Nucleus accumbens (tissue), 56 donors: ENCODE measurements at places on chromosomes 11 and 22.

DNA sequence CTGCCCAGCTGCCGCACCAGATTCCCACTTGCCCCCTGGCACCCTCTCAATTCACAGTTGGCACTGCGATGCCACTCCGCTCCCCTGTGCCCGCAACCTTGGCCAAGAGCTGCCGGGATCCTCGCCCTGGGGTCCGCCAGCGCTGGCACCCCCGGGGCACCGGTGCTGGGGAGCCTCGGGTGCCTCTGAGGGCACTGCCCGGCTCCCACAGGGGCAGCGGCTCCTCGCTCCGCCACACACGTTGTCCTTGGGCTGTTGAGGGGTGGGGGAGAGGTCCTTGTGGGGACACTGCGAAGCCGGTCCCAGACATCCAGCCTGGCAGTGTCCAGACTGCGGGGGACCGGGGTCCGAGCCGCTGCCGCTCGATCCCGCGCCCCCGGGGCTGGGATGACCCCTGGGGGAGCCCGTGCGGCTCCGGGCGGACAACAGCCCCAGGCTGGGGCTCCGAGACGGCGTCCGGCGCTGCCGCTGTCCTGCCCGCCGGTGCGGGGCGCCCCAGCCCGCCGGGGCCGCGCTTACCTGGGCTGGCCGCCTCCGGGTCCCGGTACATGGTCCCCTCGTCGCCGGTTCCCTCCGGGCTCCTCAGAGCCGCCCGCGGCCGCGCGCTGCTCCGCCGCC, 496 bp downstream of the SYT7 start:
- no peak for DNase-seq

- no peak for DNase-seq
Observed at GRCh38 chr11:72446929-72447769, 12.8 kb upstream of the CLPB start.

DNA sequence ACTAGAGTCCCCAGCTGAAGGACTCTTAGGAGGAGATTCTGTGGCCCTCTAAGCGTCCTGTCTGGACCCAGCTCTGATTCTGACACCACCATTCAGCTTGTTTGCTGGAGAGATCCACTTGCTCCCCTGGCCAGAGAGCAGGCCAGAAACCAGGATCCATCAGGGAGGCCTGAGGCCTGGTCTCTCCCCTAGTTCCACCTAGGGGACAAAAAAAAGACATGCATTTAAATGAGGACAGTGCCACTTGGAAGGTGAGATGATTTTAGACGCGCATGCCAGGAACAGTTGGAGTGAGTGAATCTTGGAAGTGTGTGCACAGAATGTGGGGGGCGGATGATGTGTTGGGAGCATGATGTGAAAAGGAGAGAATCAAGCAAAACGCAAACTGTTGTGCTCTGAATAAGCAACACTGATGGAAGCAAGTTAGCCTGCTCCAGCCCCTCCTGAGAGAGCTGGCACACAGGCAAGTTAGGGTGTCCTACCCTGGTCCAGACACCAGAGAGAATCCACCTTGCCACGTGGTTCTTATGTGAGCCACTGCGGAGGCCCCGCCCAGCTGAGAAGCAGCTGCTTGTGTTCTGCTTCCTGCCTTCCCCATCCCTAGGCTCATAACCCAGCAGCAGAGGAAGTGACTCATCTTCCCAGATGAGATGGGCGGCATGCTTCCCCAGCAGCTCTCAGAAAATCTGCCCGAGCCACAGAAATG, 8.0 kb upstream of the SLCO2B1 start:
- DNase-seq = peak; percentile 42

DNA sequence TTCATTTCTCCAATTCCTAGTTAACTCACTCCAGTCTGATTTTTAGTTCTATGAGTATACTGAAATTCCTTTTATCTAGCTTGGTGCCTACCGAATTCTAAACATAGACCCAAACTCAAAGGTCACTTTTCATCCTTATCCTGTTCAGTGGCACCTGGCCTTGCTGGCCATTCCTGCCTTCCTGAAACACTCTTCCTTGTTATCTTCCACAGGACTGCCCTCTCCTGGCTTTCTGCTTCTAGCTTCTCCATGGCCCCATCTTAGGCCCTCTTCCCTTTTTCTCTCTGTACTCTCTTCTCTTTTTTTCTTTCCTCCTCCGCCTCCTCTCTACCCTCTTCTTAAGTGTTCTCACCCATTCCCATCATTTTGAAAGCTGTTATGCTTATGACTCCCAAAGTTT, 87.3 kb downstream of the WNT11 start:
- no peak for DNase-seq

- no peak for DNase-seq
Observed at GRCh38 chr22:21455334-21456089, 11.7 kb upstream of the TMEM191C start.

- DNase-seq = no peak
Observed at GRCh38 chr11:5065027-5065426, 4.3 kb upstream of the OR52E1 start.

- no peak for DNase-seq
Observed at GRCh38 chr11:79312617-79313529, 128.0 kb downstream of the TENM4 start.

DNA sequence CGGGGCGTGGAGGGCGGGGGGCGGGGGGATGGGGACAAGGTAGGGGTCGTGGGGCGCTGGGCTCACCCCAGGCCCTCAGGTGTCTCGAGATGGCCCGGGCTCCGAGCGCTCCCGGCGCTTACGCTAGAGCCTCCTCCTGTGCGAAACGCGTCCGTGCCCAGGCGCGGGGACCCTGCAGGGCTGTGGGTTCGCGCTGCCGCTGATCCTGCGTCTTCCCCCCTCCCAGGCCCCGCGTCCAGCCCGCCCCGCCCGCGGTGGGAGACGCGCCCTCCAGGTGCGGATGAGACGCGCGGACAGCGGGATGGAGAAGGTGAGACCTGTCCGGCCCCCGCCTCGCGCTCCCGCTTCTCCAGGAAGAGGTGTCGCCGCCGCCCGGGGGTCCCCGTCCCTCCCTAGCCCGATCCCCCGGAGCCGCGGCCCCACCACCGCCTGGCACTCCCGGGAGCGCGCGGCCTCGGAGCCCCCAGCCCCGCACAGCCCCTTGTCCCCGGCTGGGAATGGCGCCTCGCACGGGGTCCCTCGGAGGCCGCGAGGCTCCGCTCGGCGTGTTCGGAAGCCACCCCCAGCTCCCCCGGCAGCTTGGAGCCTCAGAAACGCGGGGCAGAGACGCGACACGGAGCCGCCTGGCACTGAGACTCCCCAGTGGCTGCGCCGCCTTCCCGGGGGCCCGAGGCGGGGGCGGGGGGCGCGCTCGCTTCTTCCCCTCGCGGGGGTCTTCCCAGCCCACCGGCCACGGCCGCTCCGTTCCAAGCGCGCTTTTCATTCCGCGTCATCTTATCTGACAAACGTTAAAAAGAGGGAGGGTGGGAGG, 27.6 kb upstream of the TOLLIP start:
- no peak for DNase-seq

DNA sequence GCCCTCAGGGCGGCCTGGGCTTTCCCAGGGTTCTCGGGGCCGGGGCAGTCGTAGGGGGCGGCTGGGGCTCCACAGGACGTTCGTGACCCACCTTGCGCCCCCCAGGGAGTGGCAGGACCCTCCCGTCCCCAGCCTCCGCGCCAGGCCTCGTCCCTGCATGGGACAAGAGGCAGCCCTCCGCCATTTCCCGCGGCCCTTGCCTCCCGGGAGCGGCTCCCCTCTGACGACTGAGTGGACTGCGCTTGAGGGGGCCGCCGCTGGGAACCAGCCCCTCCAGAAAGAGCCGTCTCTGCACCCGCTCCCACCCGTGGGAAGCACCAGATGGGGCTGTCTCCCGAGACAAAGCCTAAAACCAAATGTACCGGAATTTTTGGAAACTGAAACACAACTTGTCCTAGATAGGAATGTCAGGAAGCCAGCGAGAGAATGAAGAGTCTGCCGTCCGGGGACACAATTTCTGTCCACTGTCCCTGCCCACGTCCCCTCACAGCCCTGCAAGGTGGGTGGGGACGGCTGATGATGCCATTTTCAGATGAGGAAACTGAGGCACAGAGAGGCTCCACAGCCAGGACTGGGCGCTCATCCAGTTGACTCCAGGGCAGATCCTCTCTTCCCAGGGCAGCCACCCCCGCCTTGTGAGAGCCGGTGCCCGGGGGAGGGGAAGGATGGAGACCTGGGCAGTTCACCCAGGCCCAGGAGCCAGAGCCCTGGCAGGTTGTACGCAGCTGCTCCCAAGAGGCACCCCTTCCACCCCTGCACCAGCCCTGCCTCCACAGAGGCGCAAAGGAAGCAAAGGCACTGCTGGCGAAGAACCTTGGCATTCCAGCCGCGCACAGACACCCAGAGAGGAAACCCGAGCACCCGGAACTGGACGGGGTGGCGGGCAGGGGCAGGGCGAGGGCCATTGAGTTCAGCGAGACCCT, 18.1 kb upstream of the PICK1 start:
- DNase-seq = no peak

GRCh38 chr22:25482091-25482760, 82.2 kb upstream of the GRK3 start:
- DNase-seq = no peak

GRCh38 chr11:134711588-134711987, 299.5 kb upstream of the B3GAT1 start:
- DNase-seq = no peak

DNA sequence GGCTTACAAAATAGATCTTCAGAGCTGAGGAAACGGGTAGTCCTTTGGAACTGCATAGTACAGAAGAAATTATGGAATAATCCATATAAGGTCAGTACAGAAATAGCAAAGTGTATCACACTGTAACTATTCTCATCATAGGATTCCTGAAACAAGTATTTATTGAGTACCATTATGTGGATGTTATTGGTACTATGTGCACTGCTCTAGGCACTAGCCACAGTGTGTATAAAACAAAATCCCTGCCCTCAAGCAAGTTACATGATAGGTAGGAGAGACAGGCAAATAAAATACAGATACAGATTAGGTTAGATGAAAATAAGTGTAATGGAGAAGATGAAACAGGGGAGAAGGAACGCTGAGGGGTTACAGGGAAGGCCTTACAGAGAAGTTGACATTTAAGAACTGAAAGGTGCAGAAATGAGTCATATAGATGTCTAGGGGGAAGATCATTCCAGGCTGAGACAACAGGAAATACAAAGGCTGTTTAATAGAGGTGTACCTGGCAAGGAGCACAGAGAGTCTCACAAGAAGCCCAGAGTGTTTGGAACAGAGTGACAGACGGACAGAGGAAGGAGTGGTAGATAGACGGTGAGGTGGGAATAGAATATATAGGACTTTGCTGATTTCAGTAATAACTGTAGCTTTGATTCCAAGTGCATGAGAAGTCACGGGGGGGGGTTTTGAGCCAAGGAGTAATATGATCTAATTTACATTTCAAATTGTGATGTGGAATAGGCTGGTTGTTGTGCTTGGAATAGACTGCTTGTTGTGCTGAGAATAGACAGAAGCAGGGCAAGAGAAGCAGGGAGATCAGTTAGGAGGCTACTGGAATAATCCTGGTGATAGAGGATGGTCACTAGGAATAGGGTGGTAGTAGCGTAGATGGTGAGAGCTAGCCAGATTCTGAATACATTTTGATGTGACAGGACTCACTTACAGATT, 13.7 kb downstream of the RNF141 start:
- DNase-seq = no peak

GRCh38 chr11:10634407-10634806, 59.1 kb downstream of the IRAG1 start:
- no peak for DNase-seq

DNA sequence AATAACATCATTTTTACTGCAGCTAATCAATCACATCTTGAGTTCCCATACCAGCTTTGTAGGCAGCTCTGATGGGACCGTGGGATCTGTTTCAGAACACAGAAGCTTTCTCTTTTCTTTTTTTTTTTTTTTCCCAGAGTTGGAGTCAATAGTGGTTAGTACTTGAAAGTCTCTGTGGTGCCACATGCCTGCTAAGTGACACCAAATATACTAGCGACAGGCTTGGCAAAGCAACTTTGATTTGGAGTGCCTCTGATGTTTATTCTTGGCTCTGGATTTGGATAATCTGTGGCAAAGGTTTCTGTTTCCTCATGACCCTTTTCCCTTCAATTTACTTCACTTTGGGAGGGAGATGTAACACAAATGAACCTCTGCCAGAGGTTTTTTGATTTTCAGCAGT, 681.4 kb upstream of the TENM4 start:
- no peak for DNase-seq

- no peak for DNase-seq
Observed at GRCh38 chr22:44906248-44906936, 103.4 kb downstream of the PHF21B start.

GRCh38 chr11:118622376-118623268, 15.2 kb downstream of the PHLDB1 start:
- DNase-seq = no peak

DNA sequence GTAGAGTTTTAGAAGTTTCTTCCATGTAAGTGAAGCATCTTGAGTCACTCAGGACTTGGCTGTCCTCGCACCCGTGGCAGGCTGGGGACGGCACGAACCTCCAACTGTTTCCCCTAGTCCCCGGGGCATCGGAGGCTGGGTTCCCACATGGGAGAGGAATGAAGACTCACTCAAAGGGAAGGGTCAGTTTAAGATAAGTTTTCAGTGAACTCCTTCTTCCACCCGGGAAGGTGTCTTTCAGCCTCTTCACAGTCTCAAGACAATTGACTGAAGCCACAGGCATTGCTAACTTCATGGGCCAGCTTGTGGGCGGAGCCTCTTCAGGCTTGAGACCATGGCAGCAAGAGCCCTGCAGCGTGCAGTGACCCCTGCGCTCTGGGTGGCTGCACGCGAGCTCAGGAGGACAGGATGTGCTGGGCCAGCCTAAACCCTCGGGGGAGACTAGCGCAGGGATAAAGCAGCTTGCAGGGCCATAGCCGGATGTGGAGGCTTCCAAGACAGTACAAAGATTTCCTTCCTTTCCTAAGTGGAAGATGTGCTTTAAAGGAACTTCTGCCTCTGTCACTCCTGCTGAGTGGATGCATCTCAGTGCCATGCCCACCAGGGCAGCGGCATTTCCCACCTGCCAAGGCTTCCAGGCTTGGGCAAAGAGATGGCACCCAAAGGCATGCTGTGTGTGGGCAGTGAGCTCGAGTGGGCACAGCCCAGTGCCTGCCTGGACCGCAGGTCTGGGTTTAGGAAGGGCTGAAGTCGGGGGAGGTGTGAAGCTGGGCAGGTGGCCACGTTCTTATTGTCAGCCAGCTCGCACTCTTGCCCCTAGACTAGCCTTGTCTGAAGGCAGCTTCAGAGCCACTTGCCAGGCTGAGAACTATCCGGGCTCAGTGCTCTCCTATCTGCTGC, 32.9 kb downstream of the PPIL2 start:
- DNase-seq = no peak

DNA sequence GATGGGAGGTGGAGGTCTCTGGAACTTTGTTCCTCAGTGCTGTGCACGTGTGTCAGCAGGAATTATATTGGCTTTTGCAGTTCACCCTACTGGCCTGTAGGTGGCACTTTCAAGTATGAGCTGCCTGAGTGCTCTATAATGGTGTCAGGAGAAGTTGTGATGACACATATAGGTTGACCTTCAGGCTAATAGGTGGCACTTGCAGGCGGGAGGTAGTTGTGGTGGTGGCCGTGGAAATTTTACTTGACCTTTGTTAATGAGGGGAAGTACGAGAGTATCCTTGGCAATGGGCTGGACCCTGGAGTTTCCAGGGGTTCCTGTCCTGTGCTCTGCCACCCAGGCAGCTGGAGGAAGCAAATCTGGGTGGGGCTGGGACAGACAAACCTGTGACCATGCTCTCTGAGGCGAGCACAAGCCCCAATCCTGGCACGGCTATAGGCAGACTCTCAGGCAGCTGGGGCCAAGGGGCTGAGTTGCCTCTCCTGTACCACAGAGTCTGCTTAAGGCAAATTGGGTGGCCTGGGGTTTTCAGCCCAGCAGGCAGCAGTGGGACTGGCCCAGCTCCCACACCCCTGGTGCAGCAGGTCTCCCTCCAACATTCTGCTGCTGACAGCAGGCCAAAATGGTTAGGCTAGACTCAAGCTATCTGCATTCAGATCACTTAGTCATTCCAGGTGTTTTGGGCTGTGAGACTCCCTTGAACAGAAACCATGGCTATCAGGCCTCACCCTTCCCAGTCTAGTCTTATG, 147.5 kb upstream of the CTSC start:
- no peak for DNase-seq
